ENCODE measurements at places on chromosomes 7 and 10. TPM values are rescaled to one million over a fixed set of nuclear protein-coding genes. Genes with fewer than 3 reads are reported as not detected.
A peak's percentile ranks its signal among the peaks of the same experiment; 100 is the strongest.

DNA sequence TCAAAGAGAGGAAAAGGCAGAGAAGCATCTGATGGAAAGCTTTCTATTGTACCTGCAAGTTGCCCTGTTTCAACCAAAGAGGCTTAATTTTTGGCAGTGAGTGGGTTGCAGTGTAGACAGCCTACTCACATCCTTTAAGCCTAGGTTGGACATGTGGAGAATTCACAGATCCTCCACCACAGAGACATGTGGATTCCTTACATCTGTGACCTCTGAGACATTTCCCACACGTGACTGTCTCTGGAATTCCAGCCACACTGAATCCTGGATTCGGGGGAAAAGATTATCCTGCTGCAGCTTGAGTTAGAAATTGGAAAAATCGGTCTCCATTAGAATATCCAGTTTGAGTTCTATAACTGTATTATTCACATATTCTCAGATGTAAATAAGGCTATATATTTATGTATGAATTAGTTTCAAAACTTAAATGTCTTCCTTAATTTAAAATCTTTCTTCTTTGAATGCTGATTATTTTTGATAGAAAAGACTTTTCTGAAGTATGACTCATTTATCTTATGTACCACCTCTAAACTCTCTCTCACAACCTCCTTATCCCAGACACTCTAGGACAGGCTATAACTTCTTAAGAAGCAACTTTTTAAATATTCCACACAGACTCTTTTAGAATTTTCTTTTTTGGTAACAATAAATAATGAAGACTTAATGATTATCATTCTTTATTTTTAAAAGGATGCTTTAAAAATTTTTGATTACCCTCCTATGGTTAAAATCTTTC is 123.3 kb downstream of the TWIST1 start:
- H3K4me1 ChIP-seq: no peaks in the 10 kb centered on the region
- DNase-seq: no peak
- H3K36me3 ChIP-seq: no peaks in the 10 kb centered on the region
- H3K27me3 ChIP-seq: no peaks in the 10 kb centered on the region

DNA sequence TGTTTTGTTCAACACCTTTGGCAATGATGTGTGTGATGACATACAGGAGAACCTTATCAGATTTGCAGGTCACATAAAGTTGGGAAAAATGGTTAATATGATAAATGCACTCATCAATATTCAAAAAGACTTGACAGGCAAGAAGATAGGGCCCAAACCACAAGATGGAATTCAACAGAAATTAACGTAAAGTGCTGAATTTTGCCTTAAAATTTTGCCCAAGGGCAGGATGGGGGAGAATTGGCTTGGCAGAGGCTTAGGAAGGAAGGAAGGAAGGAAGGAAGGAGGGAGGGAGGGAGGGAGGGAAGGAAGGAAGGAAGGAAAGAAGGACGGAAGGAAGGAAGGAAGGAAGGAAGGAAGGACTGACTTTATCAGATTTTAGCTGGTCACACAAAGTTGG is 35.3 kb downstream of the CARD11 start:
- no peaks in the 10 kb centered on the region for H3K27me3 ChIP-seq
- DNase-seq: no peak
- H3K36me3 ChIP-seq: peaks cover 65% of the 10 kb centered on the region
- peaks cover 52% of the 10 kb centered on the region for H3K4me1 ChIP-seq
- H3K27ac ChIP-seq: no peak overlapping the region

FAM25A gene
- total RNA-seq: not detected

- peak; percentile 6 for DNase-seq
- H3K4me3 ChIP-seq: no peak overlapping the region
- H3K27ac ChIP-seq: no peak overlapping the region
- H3K27me3 ChIP-seq: peaks cover 4% of the 10 kb centered on the region
- no peaks in the 10 kb centered on the region for H3K36me3 ChIP-seq
- H3K4me1 ChIP-seq: no peaks in the 10 kb centered on the region
These were observed 9.0 kb upstream of the RASSF4 start for GRCh38 chr10:44950326-44951225.

PITX3 gene
- not detected for total RNA-seq

DNA sequence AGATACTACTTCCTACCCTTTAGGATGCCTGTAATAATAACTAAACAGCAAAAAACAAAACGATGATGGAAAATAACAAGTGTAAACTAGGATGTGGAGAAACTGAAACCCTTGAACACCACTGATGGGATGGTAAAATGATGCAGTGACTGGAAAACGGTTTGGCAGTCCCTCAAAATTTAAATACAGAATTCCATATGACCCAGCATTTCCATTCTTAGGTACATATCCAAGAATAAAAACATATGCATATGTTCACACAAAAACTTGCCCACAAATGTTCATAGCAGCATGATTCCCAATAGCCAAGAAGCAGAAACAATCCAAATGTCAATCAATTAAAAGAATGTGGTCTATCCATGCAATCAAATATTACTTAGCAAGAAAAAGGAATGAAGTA is 25.8 kb downstream of the SMURF1 start:
- no peak overlapping the region for H3K27ac ChIP-seq
- H3K4me3 ChIP-seq: no peak overlapping the region

DNA sequence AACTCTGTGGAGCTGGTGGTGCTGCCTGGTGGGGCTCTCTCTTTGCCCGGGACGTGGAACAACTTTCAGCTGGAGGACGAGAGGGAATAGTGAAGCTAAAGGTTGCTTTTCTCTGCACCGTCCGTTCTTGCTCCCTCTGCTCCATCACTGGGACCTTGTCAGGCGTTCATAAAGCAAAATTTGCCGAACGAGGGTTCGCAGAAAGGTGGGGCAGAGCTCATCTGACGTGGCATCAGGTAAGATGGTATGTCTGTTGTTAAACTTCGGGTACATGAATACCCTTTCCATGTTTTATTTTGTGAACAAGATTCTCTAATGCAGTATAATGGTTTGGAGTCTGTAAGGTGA is 416 bp downstream of the BBS9 start:
- H3K36me3 ChIP-seq: peaks cover 8% of the 10 kb centered on the region
- peak overlapping the region; percentile 72 for H3K27ac ChIP-seq
- peaks cover 21% of the 10 kb centered on the region for H3K4me1 ChIP-seq
- peaks cover 3% of the 10 kb centered on the region for H3K27me3 ChIP-seq

CLCN1 gene
- not detected for total RNA-seq

GRCh38 chr10:62019685-62020359 is 118.3 kb downstream of the ARID5B start:
- no peaks in the 10 kb centered on the region for H3K27me3 ChIP-seq
- H3K27ac ChIP-seq: peak overlapping the region; percentile 71
- H3K36me3 ChIP-seq: peaks cover 67% of the 10 kb centered on the region
- DNase-seq: no peak
- no peak overlapping the region for H3K4me3 ChIP-seq

- no peak for DNase-seq
- H3K27me3 ChIP-seq: peaks cover 23% of the 10 kb centered on the region
- H3K27ac ChIP-seq: no peak overlapping the region
- no peak overlapping the region for H3K4me3 ChIP-seq
- H3K4me1 ChIP-seq: peaks cover 5% of the 10 kb centered on the region
These were observed 81.3 kb downstream of the NAMPT start for GRCh38 chr7:106203473-106203872.

FFAR4 gene
- not detected for total RNA-seq

CLRN3 gene
- not detected for total RNA-seq

- no peaks in the 10 kb centered on the region for H3K36me3 ChIP-seq
- no peak overlapping the region for H3K27ac ChIP-seq
- H3K4me1 ChIP-seq: no peaks in the 10 kb centered on the region
- peaks cover 20% of the 10 kb centered on the region for H3K27me3 ChIP-seq
- DNase-seq: no peak
- no peak overlapping the region for H3K4me3 ChIP-seq
These were observed 124.1 kb upstream of the AGK start for GRCh38 chr7:141427134-141427533.

GPR26 gene
- total RNA-seq: not detected

MEST gene
- total RNA-seq: 0.68 TPM

Data from activated CD4-positive, alpha-beta memory T cell treated with anti-CD3 and anti-CD28 coated beads, Interleukin-2, amount 10 ng/mL, durations not matched to agents 7 days and 5 days (primary cell).